Dorsolateral prefrontal cortex (tissue), 122 donors: ENCODE measurements at places on chromosomes 5 and 9.

- DNase-seq: no peak
Measured at GRCh38 chr5:160605266-160605665, 183.6 kb downstream of the PTTG1 start.

DNA sequence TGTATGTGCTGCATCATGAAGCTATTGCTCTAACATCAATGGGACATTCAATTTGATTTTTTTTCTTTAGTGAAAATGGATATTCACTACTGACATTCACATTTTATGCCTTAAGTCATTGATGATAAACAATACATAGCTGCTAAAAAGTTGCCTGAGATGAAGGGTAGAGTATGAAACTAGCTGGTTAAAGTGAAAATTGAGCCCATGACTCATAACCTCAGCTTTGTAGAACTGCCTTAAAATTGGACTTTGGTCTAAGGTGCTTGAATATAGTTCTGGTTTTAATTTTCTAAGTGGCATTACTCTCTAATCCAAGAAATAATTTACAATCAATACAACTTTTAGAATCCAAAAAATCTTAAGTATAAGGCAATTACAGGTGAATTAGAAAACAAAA is 740.4 kb upstream of the RIOK2 start:
- DNase-seq: no peak

GRCh38 chr5:162842727-162843126 is 594.7 kb upstream of the CCNG1 start:
- no peak for DNase-seq

- no peak for DNase-seq
Measured at GRCh38 chr5:73858054-73858453, 232.1 kb downstream of the ARHGEF28 start.

GRCh38 chr9:27472195-27472594 is 51.9 kb upstream of the IFNK start:
- DNase-seq: no peak
